ENCODE measurements at places on chromosomes 1 and 21.

- DNase-seq = no peak
These were observed 27.0 kb upstream of the BTG2 start for GRCh38 chr1:203278082-203278884.

DNA sequence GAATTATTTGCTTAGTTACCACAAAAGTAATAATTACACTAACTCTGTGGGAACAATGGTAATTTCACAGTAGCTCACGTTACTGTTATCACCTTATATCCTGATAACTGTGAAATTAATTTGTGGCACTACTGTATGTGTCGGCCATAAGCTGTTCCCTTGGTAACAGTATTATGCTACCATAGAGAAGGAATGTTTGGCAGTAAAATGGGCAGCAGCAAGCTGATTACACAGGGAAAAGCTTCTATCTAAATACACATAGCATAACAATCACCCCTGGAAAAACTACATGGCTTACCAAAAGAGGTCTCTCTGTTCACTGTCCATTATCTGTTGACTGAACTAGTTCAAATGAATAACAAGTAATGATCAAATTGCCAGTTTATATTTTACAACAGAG, 124.1 kb downstream of the DPYD start:
- DNase-seq = no peak

DNA sequence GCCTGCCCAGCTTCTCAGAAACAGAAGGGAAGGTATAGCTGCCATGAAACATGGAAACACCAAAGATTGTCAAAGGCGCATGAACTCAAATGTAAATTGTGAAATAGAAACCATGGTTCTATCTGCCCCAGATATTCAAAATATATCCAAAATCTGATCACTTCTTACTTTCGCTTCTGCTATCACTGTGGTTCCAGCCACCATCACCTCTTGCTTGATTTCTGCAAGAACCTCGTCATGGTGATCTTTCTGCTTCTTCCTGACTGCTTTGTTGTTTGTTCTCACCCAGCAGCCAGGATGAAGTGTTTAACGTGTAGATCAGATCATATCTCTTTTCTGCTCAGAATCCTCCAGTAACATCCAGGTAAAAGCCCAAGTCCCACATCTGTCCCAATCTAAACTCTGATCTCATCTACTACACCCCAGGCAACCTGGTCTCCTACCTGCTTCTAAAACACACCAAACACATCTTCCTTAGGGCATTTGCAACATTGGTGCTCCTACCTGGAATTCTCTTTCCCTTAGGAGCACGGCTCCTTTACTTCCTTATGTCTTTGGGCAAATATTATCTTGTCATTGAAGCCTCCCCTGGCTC, 10.5 kb upstream of the LMO4 start:
- no peak for DNase-seq

DNA sequence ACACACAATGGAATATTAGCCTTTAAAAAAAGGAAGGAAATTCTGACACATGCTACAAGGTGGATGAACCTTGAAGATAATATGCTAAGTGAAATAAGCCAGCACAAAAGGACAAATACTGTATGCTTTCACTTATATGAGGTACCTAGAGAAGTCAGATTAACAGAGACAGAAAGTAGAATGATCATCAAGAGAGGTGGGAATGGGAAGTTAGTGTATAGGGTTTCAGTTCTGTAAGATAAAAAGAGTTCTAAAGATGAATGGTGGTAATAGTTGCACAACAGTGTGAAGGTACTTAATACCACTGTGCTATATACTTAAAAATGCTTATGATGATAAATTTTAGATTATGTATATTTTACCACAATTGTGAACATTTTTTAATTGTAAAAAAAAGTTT, 7.2 kb downstream of the RPAP2 start:
- DNase-seq = no peak

- DNase-seq = no peak
These were observed 198.9 kb upstream of the CACYBP start for GRCh38 chr1:174800876-174801275.

DNA sequence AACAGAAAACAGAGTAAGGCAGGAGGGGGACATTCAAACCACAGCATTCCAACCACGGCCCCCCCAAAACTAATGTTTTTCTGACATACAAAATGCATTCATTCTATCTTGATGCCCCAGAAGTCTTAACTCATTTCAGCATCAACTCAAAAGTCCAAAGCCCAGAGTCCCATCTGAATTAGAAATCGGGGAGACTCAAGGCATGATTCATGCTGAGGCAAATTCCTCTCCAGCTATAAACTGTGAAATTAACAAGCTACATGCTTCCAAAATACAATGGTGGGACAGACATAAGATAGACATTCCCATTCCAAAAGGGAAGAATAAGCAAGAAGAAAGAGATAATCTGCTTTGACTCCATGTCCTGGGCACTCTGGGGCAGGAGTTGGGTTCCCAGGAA, 73.9 kb downstream of the KCNJ15 start:
- DNase-seq = no peak

DNA sequence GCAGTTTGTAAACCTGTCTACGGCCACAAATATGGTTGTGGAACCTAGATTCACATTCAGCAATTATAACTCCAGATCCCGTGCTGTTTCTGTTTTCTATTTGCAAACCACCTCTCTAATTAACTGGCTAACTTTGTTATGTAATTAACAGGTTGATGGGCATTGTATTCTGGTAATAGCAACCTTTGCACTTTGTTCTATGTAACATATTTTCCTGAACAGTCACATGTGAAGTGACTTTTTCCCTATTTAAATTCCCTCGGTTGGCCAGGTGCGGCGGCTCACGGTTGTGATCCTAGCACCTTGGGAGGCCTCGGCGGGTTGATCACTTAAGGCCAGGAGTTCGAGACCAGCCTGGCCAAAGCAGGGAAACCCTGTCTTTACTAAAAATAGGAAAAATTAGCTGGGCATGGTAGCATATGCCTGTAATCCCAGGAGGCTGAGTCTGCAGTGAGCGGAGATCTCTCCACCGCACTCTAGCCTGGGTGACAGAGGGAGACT, 1.4 kb downstream of the ACADM start:
- DNase-seq = no peak

DNA sequence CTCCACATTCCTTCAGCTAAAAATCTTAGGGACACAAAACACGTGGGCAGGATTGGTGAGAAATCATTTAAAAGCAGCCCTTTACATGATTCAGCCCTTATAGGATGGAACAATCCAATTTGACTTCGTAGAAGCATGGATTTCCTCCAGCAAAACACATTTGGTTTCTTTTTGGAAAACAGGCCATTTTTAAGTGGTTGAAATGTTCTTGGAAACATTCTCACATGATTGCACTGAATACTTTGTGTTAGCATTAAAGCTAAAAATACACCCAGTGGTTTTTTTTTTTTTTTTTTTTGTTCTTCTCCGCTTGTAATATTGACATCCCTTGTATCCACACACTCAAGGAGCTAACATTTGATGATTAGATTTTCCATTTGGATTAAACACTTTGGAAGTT, 42.1 kb upstream of the ABCG1 start:
- no peak for DNase-seq

- DNase-seq = no peak
These were observed 39.0 kb upstream of the PDE9A start for GRCh38 chr21:42614396-42614795.

DNA sequence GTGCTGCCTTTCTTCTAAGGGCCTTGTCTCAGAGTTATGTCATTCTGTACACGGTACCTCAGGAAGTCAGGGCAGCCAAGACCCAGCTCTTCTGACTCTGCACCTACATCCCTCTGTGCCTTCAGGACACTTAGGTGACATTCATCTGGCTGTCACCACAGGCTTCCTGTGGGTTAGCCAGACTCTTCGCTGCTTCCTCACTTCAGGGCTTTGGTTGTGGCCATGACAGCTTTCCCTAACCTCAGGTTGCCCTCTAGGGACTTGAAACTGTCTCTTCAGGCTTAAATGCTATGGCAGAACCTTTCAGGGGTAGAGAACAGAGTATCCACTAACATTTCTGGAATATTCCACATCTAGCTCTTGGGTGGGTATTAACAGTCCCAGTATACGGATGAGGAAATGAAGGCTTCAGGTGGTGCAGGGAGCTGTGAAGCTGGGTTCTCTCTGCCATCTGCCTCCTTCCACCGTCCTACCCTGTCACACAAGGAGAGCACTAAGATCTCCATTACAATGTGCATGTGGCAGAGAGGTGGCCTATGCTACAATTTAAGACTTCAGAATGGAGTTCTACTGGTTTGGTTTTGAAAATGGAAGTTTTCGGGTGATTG, 9.9 kb downstream of the TSSK3 start:
- DNase-seq = no peak

Measured in stimulated activated CD4-positive, alpha-beta T cell treated with anti-CD3 and anti-CD28 coated beads, Interleukin-1b, Interleukin-23, amount 100 ng/mL, for 1 hour (primary cell).